ENCODE measurements at places on chromosomes 7 and 10.

- DNase-seq: no peak
Measured at GRCh38 chr10:21238044-21238443, 287.4 kb downstream of the SKIDA1 start.

DNA sequence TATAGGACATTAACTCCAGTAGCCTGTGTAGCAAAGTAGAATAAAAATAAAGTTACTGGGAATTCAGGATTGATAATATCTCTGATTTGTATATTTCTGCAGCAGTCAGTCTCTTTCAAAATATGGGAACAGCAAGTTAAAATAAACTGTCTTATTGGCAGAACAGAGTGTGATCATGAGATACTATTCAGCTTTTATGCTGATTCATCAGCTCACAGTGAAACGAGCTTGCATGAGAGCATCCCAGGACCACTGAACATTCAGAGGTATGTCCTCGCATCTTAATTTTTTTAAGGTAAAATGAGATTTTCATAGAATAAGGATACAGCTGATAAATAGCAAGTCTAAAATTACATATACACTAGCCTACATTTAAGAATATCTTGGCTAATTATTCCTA is 282.5 kb upstream of the MYO3A start:
- DNase-seq: no peak

DNA sequence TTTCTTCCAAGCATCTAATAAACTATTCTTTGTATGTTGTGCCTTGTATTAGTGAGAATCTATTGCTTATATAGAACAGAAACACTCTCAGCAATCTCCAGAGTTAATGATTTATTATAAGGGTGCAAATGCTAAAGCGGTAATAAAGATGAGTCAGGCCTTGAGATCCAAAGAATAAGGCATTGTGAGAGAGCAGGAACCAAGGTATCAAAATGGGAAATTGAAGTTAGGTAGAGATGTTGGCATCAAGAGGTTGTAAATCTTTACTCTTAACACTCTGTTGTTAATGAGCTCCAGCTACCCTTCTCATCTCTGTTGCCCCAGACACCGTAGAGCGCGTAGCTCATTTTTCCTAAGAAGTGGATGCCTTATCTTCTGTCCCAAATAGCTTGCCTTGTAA is 375.2 kb downstream of the ARL4A start:
- no peak for DNase-seq

DNA sequence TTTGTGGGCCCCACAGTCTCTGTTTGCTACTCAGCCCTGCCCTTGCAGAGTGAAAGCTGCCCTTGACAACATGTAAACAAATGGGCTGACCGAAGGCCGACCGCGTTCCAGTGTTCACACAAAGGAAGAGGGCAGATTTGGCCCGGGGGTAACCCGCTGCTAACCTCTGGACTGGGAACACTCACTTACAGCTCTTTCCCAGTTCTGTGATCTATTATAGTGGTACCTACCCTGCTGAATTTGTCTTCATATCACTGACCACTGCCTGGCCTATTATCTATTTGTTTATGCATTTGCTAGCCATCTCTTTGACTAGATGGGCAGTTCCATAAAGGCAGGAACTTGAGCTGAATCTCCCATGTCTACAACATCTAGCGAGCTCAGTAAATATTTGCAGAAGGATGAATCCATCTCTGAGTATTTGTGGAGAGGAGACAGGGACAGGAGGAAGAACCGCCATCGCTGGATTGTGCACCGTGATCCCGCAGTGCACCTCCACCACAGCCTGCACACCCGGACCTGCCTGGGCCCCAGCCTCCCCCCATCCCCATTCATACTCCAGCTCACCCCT is 15.2 kb downstream of the SLC29A3 start:
- DNase-seq: no peak

DNA sequence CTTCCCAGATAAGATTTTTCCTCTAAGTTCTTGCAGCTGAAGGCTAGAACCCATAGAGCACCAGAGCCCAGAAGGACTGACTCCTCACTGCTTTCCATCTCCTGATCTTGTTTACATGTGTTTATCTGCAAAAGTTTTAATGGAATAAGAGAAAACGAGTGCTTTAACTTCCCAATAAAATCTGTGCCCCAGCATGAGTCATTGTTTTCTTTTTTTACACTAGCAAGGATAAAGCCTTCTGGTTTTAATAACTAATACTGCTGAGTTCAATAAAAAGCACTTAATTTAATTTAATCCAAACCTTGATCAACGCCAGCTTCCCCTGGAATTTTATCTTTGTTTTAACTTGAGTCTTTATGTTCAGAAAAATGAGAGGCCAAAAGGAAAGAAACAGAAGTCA is 227.6 kb downstream of the HPSE2 start:
- no peak for DNase-seq

- DNase-seq: no peak
Measured at GRCh38 chr7:153022475-153023193, 263.1 kb downstream of the ACTR3B start.

DNA sequence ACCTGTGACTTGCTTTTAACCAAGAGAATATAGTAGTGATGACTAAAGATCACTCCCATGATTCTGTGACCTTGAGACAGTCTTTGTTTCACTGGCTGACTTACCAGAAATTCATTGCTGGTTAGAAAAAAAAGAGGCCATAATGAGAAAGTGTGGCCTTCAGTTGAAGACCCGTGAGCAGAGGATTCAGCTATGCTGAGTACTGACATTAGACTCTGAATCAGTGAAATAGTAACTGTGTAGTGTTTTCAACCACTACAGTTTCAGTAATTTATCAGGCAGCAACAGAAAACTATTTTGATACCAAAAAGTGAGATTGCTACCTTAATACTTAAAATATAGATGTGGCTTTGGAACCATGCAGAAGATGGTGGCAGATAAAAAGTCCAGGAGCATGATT is 298.0 kb upstream of the KCND2 start:
- no peak for DNase-seq

- no peak for DNase-seq
Measured at GRCh38 chr10:78802431-78802830, 266.3 kb upstream of the ZMIZ1 start.

DNA sequence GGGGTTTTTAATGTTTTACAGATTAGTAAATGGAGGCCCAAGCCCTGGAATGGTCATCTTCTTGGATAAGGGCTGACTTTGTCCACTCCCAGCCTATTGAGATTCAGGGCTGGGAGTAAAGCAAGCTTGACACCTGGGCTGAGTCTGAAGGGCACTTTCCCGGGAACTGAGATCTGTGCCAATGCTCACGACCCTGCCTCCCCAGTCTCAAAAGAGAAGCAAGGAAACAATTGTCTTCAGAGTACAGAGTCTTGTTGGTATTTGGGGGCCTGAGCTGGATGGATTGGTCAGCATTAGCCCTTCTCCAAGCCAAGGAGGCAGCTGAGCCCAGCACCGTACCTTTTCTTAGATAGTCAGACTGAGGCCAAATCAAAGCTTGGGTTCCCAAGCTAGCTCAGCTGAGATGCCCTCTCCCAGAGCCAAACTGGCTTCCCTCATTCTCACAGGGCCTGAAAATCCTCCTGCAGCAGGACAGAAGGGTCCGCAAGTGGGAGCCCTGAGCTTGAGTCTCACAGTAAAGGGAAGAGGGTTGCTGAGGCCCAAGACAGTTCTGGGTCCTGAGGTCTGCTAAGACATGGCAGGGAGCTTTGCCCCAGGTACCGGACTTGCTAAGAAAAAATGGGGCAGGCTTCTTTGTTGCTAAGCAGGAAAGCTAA is 3.7 kb downstream of the DDIT4 start:
- peak; percentile 25 for DNase-seq

- DNase-seq: no peak
Measured at GRCh38 chr7:46993396-46993795, 588.5 kb downstream of the TNS3 start.

- DNase-seq: no peak
Measured at GRCh38 chr7:25361863-25362262, 133.6 kb upstream of the NPVF start.

GRCh38 chr7:55912748-55913158 is 25.5 kb downstream of the ZNF713 start:
- no peak for DNase-seq

- DNase-seq: no peak
Measured at GRCh38 chr7:20352573-20353306, 22.0 kb downstream of the ITGB8 start.

GRCh38 chr10:100519311-100520051 is at the start of gene SEC31B:
Gene SEC31B (minus strand): TSS chr10:100519861. CDS start chr10:100516952, 2,909 bp downstream.
- DNase-seq: no peak

DNA sequence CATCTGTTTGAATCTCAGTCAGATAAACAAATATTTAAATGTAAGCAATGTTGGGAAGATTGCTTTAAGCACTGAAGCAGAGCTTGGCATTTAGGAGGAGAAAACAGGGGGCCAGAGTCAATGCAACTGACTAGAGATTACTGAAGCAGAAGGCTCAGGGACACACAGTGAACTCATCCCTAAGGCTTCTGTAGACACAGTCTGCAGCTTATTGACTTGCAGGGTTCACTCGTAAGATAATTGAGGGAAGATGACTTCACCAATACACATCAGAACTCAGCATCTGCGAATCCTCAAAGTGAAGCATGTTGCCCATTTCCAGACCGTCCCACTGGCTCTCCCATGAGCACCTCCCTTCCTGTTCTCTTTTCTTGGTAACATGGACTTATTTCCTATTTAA is 363.4 kb upstream of the PFKP start:
- DNase-seq: no peak

DNA sequence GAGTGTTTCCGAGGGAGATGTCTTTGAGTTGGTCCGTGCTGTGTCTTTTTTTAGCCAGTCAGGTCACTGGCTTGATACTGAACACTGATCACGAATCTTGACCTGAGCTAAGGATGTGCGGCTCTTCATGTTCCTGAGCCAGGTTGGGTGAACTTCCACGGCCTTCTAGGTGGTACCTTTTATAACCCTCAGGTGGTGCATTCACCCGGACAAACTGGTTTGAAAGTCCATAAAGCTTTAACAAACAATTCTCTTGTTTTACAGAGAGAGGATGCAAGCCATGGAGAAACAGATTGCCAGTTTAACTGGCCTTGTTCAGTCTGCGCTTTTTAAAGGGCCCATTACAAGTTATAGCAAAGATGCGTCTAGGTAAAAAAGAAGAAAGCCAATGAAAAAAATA is 229.5 kb downstream of the ARHGAP21 start:
- no peak for DNase-seq

DNA sequence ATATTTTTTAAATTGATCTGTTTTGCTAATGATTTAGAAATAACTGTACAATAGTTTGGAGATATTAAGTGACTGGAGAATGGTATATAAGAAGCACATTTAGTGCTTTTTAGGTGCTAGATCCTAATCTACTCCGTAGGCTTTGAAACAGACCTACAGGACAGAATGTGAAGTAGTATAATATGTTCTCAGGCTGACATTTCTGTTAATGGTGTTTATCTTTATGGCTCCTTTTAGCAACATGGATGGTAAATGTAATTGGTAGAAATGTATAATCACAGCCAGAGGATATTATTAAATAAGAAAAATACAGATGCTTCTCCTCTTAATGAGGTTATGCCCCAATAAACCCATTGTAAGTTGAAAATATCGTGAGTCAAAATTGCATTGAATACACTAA is 30.6 kb upstream of the CCDC7 start:
- no peak for DNase-seq
